ENCODE measurements at places on chromosomes 2 and 18.

DNA sequence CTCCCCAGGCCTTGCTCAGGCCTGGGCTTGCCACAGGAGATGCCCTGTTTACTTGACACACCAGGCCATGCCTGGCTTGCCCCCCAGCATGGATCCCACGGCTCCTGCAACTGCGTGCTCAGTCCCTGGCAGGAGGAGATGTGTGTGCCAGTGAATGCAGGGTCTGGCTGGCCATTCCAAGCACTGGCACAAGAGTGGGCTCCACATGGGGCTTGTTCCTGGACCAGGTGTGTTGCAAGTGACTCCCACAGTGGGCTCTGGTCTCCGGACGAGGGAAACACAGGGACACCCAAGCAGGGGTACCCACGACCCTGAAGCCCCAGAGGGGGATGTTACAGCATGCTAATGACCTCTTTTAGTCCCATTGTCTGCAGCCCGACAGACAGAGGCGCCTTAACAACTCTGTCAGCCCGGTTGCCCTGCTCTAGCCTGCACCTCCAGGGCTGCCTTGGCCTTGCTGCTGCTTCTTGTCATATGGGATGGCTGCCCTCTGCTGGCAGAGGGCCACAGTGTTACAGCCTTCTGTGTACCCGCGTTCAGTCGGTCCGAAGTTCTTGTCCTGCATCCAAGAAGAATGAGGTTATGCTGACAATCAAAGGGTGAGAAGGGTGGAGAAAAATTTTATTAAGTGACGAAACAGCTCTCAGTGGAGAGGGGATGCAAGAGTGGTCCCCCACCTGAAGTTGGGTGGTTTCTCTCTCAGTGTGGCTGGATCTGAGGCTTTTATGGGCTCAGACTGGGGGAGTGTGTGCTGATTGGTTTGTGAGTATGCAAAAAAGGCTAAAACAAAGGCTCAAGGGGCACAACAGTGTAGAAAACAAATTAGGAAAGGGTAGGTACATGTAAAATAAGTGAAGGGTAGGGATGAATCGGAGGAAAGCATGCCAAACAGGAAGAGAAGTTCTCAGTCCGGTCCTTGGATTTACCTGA is 180.4 kb downstream of the MBD5 start:
- DNase-seq, result no peak

GRCh38 chr2:173749315-173749714 is 215.9 kb downstream of the SP3 start:
- DNase-seq, result no peak

GRCh38 chr2:109232909-109233308 is 103.9 kb downstream of the SH3RF3 start:
- DNase-seq, result no peak

- DNase-seq, result no peak
Observed at GRCh38 chr2:231347081-231347480, 48.4 kb upstream of the B3GNT7 start.

DNA sequence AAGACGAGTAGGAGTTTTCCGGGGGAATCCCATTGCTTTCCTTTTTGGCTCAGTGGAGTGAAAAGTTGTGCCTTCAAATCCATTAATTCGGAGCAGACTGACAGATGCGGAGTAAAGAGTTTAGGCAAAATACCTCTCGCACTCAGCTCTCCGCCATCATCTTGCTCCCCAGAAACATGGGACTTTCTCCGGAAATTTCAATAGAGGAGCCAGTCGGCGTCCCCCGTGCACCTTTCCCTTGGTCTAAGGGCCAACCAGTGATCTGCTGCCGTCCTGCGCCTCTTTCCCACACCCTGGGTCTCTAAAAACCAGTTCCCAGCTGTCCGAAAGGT is 318 bp downstream of the TYW5 start:
- DNase-seq, result no peak

GRCh38 chr2:201114846-201115245 is 1.1 kb upstream of the CFLAR start:
- DNase-seq, result peak; percentile 54

GRCh38 chr2:138503087-138503442 is 1.5 kb downstream of the SPOPL start:
- DNase-seq, result no peak

GRCh38 chr2:19902216-19902740 is 495 bp upstream of the TTC32 start:
- DNase-seq, result no peak

Measured in cardiac septum (tissue), 1 donor.